ENCODE measurements at places on chromosomes 5 and 9.

- DNase-seq: no peak
These were observed 230.2 kb downstream of the TENT4A start for GRCh38 chr5:6943197-6944112.

GRCh38 chr9:72443855-72444254 lies 77.6 kb upstream of the TMC1 start:
- no peak for DNase-seq

DNA sequence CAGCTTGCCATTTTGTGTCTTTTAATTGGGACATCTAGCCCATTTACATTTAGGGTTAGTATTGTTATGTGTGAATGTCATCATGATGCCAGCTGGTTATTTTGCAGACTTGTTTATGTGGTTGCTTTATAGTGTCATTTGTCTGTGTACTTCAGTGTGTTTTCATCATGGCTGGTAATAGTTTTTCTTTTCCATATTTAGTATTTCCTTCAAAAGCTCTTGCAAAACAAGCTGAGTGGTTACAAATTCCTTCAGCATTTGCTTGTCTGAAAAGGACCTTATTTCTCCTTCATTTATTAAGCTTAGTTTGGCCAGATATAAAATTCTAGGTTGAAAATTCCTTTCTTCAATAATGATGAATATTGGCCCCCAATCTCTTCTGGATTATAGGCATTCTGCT lies 28.5 kb upstream of the TNFSF15 start:
- no peak for DNase-seq

DNA sequence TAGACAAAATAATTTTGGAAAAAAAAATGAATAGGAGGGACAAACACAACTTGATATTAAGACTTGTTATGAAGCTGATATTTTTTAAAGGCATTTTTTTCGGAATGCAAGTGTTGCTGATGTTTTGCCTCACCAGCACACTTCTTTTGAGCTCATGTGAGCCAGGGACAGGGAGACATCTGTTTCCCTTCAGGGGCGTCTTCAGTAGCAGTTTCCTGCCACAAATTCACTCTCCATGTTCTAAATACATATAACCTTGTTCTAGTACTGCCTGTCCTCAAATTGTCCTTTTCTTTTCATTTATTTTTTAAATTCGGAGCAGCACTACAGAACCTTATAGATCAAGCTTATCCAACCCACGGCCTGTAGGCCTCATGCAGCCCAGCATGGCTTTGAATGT lies 316.0 kb upstream of the PAPPA start:
- no peak for DNase-seq

DNA sequence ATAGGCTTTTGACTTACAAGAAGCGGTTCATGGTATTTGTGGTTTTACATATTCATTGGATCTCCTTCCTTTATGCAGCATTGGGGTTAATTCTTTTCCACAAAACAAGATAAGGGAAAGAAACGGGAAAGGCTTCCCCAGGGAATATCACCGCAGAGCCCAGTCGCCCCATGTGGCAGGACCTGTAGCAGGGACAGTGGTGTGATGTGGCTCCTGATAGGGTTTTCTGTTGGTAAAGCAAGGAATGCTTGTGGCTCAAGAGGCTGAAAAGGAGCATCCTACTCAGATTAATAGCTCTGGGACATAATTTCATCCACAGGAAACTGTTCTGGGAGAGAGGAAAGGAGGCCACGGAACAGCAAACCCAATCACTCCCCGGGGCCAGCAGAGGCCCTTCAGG lies 699.9 kb downstream of the MTRR start:
- DNase-seq: no peak

GRCh38 chr5:146052780-146053179 lies 52.6 kb downstream of the PLAC8L1 start:
- DNase-seq: no peak

- DNase-seq: no peak
These were observed 39.8 kb upstream of the SELENOP start for GRCh38 chr5:42851481-42851880.

GRCh38 chr9:105557804-105558610 lies at the start of gene FKTN:
TSS of gene FKTN (plus strand) at chr9:105558131. CDS start at chr9:105575033, 16,902 bp downstream.
- DNase-seq: peak; percentile 63

GRCh38 chr5:107372723-107373450 lies 297.9 kb downstream of the EFNA5 start:
- DNase-seq: no peak
